Activated CD4-positive, alpha-beta memory T cell treated with anti-CD3 and anti-CD28 coated beads for 36 hours (primary cell): ENCODE measurements at places on chromosomes 11 and 22. TPM values are rescaled to one million over a fixed set of nuclear protein-coding genes. Genes with fewer than 3 reads are reported as not detected.
A peak's percentile ranks its signal among the peaks of the same experiment; 100 is the strongest.

Gene COX8A
- total RNA-seq = 559 TPM

DNA sequence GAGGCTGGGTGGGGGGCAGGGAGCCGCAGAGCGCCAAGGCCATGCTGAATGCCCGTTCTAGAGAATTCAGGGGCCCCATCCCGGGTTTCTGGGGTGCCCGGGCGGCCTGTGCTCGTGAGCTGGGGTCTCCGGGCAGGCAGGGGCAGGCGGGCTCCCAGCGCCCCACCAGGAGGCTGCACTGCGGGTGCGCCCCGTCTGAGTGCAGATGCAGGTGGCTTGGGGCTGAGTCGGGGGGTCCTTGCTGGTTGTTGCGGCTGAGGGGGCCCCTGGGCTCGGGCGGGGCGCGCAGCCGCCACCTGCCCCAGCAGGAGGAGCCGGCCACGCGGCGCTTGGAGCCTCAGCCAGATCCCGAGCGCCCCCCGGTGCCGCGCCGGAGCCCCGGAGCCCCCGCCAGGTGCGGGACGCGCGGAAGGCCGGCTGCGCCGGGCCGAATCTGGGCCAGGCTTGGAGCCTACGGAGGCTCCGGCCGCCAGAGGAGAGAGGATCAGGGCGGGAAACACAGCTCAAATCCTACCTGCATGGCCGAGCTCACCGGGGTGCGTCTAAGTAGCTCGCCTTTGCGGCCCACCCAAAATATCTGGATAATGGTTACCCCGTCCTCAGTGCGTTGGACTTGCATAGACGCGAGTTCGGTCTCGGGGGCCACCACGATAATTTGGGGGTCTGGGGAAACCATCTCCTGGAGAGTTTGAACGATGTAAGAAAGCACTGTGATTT lies 590 bp upstream of the IGF2 start:
- no peak for DNase-seq

Gene YPEL1
- 1.6 TPM for total RNA-seq

DNA sequence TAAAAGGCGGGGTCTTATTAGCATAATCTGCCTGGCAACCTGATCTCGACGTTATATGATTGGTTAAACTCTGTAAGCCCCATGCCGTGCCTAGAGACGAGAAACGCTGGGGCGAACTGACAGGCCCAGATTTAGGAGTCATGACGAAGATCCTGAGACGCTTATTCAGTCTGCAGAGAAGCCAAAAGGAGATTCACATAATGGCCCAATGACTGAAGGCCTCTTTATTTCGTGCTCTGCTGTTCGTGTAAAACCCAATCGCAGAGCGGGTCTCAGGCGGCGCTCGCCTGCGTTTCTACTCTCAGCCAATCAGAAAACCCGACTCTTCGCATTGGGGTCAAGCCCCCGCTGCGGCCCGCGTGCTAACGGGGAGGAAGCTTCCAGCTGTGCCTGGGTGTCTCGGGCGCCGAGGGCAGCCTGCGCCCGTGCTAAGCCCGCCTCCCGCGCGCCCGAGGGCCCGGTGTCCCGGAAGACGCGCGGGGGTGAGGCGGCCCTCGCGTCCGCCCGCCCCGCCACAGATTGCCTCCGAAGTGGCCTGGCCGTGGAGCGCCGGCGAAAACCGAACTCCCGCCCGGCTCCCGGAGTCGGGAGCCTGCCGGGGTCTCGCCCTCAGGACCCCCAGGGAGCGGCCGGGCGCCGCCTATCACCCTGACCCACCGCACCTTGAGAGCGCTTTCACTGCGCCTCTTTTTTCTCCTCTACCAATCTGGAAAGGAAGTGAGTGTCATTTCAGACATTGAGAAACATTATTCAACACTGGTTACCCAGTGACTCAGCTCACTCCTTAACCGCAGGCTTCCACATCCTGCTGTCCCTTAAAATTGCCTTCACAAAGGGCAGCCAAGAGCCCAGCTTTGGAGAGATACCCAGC lies 446 bp upstream of the PRDM10 start:
- DNase-seq = peak; percentile 91

- no peak for DNase-seq
These were observed 1404.8 kb downstream of the TBC1D22A start for GRCh38 chr22:48167238-48167637.

- DNase-seq = no peak
These were observed 10.7 kb downstream of the SAA4 start for GRCh38 chr11:18225913-18226312.

Gene P4HA3
- not detected for total RNA-seq

GRCh38 chr22:40347300-40347699 lies 1.0 kb downstream of the ADSL start:
- no peak for DNase-seq

GRCh38 chr11:120281143-120281795 lies 41.3 kb downstream of the POU2F3 start:
- DNase-seq = no peak

DNA sequence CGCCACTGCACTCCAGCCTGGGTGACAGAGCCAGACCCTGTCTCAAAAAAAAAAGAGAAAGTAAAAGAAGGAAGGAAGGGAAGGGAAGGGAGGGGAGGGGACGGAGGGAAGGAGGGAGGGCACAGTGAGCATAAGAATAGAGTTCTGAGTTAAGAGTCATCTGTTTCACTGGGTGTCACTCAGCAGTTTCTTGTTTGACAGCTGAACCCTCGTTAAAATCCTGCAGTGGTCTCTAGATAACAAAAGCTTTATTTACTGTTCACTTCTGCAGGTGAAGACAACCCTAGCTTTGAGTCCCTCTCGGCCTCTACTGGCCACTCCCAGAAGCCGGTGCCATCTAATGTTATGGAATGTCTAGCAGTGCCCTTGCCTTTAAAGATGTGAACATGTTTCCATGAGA lies 71.2 kb downstream of the CLPB start:
- DNase-seq = no peak
